ENCODE measurements at places on chromosomes 13 and 19.

DNA sequence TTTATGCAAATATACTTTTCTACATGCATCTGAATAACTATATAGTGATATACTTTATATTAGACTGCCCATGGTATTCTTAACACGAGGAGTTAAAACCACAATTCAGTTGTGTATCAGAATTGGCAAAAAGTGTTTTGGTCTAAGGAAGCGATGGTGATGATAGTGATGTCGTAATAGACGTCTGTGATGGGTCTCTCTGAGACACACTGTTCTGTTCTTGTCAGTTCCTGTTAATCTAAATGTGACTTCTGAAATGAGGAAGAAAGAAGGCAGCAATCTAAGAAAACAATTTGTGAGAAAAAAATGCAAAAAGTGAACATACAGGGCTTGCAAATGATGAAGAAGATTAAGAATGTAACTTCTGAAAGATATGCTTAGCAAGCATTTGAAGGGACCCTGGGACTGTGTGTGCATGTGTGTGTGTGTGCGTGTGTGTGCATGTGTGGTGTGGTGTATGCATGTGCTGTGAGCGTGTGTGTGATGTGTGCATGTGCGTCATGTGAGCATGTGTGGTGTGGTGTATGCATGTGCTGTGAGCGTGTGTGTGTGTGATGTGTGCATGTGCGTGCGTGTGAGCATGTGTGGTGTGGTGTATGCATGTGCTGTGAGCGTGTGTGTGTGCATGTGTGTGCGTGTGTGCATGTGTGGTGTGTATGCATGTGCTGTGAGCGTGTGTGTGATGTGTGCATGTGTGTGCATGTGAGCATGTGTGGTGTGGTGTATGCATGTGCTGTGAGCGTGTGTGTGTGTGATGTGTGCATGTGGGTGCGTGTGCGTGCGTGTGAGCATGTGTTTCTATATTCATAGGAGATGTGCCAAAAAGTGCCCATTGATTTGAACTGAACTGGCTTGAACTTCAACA is 131.8 kb downstream of the IRS2 start:
- DNase-seq, result no peak

DNA sequence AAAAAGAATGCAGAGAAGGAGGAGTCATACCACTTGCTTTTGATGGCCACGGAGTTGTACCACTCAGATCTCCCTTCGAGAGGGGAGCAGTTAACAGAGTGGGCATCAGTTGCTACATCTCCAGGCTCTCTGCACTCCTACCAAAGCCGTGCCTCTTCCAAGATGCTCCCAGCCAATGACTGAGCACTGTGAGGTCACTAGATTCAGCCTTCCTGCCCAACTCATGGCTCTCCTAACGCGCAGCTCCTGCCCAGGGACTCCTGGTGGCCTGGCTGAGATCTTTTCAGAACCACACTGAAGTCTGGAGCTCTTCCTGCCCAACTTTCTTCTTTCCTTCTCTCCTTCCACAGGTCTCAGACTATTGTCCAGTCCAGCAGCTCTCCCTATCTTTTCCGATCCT is 66.7 kb downstream of the LHFPL6 start:
- no peak for DNase-seq

- no peak for DNase-seq
Measured at GRCh38 chr13:106623799-106624460, 56.0 kb upstream of the ARGLU1 start.

DNA sequence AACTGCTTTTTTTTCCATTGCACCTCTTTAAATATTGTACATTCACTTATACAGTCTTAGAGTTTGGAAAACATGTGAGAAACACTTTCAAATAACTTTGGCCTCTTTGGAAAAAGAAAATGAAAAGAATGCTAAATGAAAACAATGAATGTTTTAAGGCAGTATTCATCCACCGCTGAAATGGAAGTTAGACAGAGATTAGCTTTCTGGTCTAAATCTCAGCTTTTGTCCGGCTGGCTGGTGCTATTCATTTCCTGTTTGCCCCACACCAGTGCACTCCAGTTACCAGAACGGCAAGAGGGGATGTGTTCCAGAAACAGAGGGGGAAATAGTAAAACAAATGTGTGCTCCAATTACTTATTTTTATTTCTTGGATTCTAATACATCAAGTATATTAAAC is 1201.3 kb downstream of the EFNB2 start:
- peak; percentile 85 for DNase-seq

GRCh38 chr19:48556825-48557224 is 4.9 kb downstream of the SULT2B1 start:
- no peak for DNase-seq

GRCh38 chr13:101149735-101150384 is 266.4 kb downstream of the NALCN start:
- peak; percentile 44 for DNase-seq

GRCh38 chr19:11446652-11447301 is 11.3 kb downstream of the PRKCSH start:
- DNase-seq, result peak; percentile 36

DNA sequence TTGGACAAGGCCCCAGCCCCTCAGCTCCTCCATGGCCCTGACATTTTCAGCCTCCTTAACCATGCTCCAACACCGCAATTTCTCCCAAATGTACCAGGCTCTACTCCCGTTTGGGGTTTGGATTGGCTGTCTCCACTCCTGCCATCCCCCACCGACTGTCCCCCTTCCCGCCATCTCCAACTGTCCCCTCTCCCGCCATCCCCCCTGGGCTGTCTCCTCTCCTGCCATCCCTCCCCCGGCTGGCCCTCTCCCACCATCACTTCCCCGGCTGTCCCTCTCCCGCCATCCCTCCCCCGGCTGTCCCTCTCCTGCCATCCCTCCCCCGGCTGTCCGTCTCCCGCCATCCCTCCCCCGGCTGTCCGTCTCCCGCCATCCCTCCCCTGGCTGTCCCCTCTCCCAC is 5.4 kb downstream of the BCAT2 start:
- no peak for DNase-seq

- DNase-seq, result peak; percentile 72
Measured at GRCh38 chr13:30708541-30708940, 26.8 kb upstream of the ALOX5AP start.

DNA sequence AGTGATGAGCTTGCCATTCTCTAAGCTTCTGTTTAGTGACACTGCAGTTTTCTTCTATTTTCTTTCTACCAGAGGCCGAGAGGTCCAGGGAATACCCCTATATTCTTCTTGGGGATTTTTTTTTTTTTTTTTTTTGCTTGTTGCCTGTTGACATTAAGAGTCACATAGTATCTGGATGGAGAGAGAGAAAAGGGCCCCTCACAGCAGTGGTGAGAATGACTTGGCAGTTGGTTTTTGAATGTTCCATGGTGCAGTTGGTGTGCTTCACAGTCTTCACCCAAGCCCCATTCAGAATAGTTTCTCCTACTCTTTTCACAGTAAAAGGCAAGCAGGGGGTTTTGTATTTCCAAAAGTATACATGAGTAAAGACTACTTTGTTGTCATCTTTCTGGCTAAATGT is 577.9 kb downstream of the LMO7 start:
- no peak for DNase-seq

DNA sequence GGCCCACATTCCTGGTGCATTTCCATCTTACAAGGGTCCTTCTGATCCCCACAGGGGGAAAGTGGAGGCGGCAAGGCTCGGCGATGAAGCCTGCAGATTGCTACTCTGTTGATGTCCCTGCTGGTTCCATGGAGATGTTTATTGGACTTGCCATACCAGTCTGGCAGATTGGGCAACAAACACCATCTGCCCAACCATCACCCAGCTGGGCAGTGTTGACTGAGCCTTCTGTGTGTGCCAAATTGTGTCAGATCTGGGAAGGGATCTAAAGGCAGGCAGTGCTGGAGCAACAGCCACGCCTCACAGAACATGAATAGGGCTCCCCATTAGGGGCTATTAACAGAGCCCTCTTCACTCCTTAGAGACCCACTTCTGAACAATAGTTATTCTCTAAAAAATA is 35.0 kb downstream of the FLT1 start:
- DNase-seq, result no peak

GRCh38 chr19:14218620-14219330 is 12.8 kb upstream of the ADGRL1 start:
- DNase-seq, result peak; percentile 30

GRCh38 chr13:99572921-99573320 is 71.6 kb downstream of the TM9SF2 start:
- DNase-seq, result no peak

DNA sequence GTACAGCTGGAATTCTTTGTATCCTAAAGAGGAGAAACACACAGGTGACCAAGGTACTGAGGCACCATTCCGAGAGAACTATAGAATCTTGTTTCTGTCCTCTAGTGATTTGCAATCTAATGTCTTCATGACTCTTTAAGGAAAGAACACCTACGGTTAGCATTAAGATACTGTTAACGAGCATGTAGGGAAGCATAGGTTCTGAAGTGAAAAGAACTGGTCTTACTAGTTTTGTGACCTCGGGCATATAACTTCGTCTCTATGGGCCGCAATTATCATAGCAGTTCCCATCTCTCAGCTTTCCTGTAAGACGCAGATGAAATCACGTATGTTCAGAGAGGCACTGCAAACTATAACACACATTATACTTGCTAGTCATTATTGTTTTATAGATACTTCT is 193.0 kb upstream of the NBEA start:
- DNase-seq, result no peak

GRCh38 chr19:2345794-2346663 is 14.0 kb upstream of the TMPRSS9 start:
- peak; percentile 16 for DNase-seq

GRCh38 chr19:47095476-47096099 is 18.0 kb downstream of the ZC3H4 start:
- peak; percentile 54 for DNase-seq

DNA sequence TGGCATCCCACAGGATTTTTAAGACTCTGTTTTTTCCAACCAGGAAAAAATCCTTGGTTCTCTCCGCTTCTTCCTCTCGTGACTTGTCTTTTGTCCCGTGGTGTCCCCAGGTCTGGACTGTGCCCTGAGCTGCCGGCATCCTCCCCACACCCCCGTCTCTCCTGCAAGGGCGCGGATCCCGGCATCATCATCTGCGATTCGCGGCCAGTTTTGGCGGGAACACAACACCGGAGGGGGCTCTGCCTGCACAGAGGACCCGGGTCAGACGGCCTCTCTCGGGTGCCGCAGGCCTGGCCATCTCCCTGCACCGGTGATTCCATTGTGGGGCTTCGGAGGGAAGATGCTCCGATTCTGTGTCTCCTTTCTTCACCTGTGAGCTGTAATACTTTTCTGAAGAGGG is 18.8 kb upstream of the GAS6 start:
- no peak for DNase-seq

DNA sequence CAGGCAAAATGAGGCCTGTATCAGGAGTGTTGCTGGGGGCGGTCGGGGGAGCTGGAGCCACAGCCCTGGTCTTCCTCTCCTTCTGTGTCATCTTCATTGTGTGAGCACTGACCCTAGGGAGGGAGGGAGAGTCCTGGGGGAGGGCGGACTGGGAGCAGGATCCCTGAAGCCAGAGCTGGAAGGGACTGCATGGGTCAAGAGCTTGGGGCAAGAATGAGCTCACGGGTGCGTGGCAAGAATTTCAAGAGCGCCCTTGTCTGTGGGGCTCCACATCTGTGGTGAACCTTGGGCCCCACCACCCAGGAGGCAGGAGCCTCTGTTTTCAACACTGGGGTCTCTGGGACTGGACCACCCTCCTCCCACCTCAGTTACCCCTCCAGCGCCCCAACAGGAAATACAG is 4.7 kb downstream of the SIGLEC7 start:
- DNase-seq, result no peak

- peak; percentile 80 for DNase-seq
Measured at GRCh38 chr19:12611361-12611699, 610 bp downstream of the ZNF791 start.

DNA sequence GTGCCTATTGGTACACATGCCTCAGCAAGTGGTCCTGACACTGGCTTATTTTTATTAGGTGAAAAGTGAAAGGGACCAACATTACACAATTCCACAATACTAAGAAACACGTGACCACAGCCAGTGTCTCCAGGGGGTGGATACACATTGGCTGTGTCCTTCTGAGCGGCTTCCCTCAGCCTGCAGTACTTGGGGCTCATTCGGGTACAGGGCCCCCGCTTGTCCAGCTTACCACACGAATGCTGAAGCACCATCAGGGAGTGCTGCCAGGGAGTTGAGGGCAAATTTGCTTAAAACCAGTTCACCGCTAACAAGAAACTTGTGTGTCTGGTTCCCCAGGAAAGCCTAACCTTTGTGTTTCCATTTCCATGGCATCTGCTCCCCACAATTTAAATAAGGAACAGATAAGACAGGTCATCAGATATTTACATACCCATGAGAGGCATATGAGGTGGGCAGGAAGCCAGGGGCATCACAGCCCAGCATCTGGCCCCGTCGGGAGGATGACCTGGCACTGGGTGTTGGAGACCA is 23.3 kb downstream of the PBX4 start:
- peak; percentile 60 for DNase-seq

DNA sequence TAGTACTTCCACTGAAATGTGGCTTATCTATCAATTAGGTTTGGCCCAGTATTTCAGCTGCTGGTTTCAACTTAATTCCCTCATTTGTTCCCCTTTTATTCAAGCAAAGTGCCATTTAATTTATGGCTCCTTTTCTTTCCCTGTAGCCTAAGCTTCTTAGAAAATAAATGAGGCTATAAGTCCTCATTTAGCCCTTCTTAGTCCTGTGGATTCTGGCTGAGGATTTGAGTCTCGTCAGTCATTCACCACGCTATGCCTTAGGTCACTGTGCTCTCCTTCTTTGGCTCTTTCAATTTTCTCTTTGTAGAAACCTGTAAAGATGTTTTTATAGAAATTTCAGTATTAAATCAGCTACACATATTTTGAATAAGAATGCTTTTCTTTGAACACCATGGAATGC is 579.1 kb downstream of the GPC6 start:
- DNase-seq, result no peak

DNA sequence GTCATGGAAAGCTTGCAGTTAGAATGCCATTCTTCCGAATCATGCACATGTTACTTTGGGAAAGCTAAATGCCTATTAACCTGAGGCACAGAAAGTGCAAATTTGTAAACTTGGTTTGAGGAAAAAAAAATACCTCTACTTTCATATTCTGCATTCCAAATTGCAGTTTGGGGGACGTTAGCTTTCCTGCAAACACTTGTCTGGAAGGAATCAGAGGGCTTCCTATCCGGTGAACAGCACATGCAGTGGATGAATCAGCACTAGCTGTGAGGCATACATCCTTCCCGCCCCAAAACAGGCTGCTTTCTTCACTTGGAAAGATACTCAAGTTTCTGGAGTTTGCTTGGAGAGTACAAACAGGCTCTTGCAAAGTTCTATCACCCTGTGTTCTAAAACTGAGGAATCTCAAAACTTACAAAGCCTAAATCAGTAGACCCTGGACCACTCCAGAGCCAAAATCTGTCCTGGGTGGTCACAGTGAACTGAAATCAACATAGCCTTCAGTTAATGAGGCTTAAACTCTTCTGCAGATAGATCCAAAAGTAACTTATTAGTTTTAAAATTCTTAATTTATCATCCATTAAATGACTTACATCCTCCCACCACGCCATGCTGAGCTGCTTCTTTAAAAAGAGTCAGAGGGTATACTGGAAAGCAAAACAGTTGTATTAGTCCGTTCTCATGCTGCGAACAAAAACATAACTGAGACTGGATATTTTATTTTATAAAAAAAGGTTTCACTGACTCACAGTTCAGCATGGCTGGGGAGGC is 802.3 kb upstream of the ARGLU1 start:
- no peak for DNase-seq

All from EH (cell line).